ENCODE measurements at places on chromosomes 6 and 20. TPM values are rescaled to one million over a fixed set of nuclear protein-coding genes. Genes with fewer than 3 reads are reported as not detected.

- DNase-seq: no peak
Observed at GRCh38 chr6:169379495-169380070, 125.9 kb upstream of the THBS2 start.

- no peak for DNase-seq
Observed at GRCh38 chr6:18507018-18507415, 119.9 kb downstream of the RNF144B start.

DNA sequence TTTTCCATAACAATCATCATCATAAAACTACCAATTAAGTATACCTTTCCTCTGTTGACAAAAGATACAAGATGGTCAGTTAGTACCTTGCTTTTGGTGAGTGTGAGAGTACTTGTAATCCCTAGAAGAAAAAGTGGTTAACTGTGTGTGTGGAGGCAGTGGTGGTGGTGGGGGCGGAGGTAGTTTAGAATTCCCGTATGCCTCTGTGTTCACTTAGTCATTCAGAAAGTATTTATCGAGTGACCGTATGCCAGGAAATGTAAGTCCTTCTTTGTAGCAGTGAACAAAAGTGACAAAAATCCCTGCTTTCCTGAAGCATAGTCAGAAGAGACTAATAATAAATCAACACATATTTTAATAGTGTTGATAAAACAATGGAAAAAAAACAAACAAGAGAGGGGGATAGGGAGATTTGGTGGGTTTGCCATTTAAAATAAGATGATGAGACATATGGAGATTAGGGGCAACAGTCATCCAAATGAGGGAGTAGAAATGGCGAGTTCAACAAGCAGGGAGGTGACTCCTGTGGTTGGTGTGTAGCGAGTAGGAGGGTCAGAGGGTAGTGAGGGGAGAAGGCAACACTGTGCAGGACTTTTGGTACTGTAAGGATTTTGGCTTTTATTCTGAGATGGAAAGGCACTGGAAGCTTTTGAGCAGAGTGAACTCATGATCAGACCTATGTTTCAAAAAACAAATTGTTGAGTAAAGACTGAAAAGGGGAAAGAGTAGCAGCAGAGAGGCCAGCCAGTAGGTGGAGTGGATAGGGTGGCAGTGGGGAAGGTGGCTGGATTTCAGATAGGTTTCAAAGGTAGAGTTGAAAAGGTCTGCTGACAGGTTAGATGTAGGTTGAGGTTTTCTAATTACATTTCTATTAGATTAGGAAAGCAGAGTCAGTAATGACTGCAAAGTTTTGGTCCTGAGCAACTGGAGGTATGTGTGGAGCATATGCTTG is 40.3 kb upstream of the SIM1 start:
- DNase-seq: peak; percentile 64

DNA sequence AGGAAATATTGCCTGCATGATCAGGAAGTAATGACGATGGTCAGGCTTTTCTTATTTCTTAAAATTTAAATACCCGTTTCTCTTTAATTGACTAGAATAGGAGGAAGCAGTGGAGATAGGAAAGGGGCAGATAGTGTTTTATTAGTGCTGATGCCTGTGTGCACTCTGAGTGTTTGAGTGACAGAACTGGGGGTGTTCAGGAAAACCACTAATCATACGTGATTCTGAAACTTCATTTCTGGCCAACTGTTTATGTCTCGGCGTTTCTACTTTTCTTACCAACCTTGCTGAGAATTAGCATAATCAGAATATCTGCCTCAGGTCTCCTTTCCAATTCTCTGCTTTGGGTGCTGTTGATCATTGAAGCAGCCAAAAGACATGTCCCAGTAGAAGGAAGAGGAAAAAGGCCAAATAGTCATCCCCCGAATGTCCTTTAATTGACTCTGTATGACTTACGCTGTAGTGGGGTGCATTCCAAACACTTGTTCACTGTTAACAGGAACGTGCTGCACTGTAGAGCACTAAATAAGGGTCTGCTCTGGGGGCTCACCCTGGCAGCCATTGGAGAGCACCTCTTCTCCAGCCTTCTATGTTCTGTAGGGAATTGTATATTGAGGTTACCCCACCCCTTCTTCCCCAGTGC is 152.9 kb downstream of the JARID2 start:
- no peak for DNase-seq

ZSWIM3 gene
- total RNA-seq: 4.6 TPM

DNA sequence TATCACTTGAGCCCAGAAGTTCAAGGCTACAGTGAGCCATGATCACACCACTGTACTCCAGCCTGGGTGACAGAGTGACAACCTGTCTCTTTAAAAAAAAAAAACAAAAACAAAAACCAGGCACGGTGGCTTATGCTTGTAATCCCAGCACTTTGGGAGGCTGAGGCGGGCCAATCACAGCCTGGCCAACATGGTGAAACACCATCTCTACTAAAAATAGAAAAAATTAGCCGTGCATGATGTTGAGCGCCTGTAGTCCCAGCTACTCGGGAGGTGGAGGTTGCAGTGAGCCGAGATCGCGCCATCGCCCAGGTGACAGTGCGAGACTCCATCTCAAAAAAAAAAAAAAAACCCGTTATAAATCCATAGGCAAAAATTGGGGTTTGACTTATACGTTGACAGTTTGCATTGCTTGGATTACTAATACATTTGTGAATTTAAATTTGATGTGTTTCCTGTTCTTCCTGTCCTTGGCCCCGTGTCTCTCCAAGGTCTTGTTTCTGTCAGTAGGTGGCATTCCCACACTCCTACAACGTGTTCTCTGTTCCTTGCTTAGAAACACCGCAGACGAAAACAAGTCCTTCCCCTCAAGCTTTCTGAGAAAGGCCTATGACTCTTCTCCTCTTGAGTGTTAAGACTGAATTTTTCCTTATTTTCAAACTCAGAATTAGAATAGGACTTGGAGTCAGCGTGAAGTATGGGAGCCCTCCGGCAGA is 147.0 kb downstream of the DTNBP1 start:
- no peak for DNase-seq

NPBWR2 gene
- total RNA-seq: not detected

GRCh38 chr20:56934888-56935287 is 305.8 kb downstream of the TFAP2C start:
- no peak for DNase-seq

CALHM4 gene
- 0.39 TPM for total RNA-seq

GRCh38 chr6:2783188-2783963 is 18.2 kb downstream of the WRNIP1 start:
- DNase-seq: no peak

DNA sequence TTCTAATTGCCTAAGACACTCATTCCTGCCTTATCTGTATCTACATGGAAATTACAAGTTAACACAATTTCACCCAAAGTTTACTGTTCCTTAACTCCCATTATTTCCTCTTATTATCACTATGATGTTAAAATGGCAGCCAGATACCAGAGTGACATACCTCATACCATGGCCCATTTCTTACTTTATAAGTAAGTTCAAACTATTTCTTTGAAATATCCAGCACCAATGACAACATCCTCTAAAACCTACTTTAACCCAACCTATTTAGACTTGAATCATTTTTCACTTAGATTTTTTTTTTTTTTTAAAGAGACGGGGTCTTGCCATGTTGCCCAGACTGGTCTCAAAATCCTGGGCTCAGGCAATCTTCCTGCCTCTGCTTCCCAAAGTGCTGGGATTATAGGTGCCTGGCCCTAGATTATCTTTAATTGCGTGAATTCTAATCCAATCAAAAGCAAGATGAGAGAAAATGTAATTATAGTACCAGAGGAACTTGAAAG is 10.0 kb downstream of the REV3L start:
- DNase-seq: no peak

DNA sequence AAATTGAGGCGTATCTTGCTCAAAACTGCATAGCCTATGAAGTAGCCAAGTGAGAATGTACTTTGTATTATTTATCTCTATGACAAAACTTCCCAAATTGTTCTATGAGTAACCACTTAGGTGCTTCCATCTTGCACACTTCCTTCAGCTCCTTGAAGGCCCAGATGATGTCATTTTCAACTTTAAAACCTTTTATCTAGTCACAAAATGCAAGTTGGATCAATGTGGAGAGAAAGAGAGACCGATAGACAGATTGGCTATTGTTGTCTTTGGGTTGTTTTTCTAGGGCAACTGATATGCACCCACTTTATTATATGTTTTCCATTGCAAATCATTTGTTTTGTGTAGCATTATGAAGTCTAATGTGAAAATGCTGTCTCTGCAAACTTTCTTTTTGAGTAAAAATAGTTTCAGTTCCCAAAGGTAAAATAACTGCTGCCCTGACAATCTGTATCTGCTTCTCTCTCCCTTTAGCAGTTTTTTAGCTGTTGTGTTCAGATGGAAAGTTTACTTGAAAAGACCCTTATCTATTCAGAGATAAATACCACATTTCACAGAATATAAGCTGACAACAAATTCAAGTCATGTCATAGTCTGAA is 73.7 kb upstream of the CITED2 start:
- no peak for DNase-seq

DNA sequence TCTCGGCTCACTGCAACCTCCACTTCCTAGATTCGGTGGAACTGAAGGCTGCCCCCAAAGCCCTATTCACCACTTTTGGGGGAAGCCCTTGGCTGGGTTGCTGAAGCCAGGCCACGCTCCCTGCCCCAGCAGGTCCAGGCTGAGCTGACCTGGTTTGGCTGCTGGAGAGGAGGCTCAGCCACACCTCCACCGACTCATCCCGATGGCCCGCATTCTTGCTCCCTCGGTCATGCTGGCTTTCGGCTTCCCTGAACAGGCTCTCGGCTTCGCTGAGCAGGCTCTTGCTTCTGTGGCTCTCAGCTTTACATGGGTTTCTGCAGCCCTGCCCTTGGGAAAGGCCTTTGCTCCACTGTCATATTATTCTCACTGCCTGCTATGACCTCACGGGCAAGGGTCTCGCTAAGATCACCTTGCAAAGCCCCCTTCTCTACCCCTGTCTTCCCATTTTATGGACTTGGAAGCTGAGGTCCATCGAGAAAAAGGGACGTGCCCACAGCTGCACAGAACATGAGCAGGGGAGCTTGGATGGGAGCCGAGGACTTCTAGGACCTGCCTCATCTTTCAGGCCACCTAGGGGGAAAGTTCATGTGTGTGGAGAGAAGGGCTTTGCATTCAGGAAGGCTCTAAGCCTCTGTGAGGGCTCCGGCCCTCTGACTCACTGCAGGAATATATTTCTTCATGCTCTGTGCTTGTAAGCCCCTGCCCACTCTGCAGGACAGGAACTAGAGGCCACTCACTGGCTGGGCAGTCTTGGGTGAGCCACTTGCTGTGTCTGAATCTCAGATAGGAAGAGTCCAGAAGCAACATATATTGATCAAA is 15.6 kb downstream of the ARHGAP40 start:
- DNase-seq: no peak

GRCh38 chr6:163651915-163652668 is 237.6 kb downstream of the QKI start:
- no peak for DNase-seq

DNA sequence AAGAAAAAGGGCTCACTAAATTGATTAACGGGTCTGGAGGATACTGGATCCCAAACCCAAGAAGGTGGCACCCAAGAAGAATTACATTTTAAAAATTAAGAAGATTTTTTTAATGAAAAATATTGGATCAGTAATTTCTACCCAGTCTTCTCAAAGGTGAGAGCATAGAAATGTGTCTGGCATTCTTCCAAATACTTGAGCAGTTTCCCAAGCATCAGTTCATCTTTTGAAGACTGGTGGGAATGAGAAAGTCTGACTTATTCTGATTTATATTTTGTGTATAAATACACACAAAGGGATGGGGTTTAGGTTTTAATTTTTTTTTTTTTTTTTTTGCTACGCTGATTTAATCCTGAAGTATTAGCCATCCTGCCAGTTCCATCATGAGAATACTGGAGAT is 3.3 kb downstream of the MGME1 start:
- DNase-seq: no peak

CTCFL gene
- not detected for total RNA-seq

GRCh38 chr6:30167101-30167500 is 3.8 kb downstream of the TRIM15 start:
- no peak for DNase-seq

SCRT2 gene
- total RNA-seq: not detected

DEFB132 gene
- not detected for total RNA-seq

GRCh38 chr6:107108201-107108890 is 7.0 kb downstream of the BEND3 start:
- no peak for DNase-seq

DNA sequence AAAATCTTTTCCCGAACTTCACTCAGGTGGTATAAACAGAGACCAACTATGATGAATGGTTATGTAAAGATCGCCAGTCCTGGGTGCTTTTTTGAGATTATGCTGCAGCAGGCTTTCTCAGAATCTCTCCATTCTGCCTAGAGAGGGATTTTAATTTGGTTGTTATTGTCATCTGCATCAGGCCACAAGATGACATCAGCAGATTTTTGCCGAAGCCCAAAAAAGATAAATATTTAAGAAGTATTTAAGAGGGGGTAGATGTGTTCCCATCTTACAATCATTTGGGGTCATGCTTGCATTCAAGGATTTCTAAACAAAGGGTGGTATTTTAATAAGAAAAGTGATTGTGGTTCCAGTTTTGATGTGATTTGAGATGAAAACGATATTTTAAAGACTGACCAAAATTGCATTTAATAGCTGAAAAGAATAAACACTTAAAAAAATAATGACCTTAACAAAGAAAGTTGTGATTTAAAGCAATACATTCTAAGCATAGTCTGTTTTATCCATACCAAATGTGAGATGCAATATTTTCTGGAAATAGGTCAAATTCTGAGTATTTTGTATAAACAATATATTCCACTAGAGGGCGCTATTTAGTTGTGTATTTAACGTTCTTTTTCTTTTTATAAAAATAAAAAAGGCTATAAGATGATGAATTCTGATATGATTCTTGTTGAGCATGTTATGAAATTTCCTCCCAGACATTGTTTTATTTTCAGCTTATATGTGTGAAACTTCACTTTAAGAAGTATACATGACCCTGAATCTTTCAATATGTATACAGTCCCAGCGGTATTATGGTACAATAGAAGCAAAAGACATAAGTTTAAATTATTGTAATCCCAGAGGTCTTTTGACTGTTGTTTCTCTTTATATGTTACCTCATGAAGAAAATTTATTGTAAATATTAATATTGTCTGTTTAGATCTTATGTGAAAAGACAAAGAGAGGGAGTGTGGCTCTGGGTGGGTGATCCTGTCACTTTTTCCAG is 51.0 kb upstream of the ZFP64 start:
- DNase-seq: peak; percentile 6

DNA sequence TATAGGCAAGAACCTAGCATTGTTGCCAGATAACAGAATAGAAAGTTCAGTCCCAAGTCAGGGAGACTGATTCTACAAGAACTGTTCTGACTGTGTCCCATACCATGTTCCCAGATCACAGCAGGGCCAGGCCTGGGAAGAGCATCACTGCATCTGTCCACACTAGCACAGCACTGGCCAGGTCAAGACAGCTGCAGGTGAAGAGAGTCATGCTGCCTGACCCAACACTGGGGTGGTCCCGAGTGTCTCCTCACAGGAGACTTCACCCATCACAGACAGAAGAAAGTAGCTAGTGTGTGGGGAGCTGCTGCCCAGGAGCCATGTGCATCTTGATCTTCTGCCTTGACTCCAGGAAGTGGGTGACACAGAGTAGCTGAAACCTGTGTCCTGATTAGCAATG is 1.3 kb upstream of the CST9L start:
- DNase-seq: no peak

All from H4 (cell line).